ENCODE measurements at places on chromosomes 2 and 18.
A peak's percentile ranks its signal among the peaks of the same experiment; 100 is the strongest.

DNA sequence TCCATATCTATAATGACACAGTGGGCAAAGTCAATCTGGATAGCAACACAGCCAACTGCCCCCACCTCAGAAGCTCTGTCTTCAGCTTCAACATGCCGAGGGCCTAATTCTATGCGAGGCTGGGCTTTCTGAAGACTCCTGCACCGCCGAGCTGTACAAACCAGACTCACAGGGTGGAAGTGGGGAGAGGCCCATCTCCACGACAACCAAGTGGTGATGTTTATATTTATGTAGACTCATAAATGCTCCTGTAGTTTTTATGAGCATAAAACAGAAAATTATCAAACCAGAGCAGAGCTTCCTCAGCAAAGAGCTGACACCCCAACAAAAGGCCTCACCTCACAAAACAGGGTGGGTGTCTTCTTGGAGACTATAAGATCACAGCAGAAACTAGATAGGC is 77.0 kb upstream of the LGALSL start:
- no peak for DNase-seq

DNA sequence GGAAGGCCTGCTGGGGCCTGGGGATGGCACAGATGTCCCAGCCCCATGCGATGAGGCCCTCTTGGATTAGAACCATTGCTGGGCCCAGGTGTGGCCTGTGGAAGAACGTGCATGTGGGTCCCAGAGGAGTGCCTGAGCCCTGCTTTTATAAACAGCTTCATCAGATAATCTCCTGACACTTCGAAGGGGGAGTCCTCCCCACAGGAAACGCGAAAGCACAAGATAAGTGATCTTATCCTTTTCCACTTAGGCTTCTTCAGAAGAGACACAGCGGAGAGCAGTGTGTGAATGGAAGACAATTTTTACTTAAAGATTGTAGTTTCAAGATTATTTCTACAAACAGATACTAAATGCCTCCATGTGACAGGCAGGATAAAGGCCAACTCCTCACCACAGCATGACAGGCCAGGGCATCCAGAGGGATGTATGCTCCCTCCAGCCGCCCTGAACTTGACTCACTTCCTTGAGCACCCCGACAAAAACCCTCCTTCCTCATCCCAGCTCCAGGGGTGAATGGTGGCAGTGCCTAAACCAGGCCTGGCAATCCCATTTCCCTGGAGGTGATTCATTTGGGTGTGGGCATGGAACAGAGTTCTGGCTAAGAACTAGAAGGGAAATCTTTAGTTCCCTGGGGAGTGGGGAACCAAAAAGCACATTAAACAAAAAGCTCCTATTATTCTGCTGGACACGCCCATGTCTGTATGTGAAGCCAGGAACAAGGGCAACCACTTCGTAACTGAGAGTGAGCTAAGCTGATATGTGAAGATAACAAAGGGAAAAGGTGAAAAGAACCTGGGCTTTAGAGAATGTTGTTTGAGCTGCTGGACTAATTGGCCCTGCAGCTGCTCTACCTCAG is 56.2 kb upstream of the TMEM163 start:
- DNase-seq, result no peak

DNA sequence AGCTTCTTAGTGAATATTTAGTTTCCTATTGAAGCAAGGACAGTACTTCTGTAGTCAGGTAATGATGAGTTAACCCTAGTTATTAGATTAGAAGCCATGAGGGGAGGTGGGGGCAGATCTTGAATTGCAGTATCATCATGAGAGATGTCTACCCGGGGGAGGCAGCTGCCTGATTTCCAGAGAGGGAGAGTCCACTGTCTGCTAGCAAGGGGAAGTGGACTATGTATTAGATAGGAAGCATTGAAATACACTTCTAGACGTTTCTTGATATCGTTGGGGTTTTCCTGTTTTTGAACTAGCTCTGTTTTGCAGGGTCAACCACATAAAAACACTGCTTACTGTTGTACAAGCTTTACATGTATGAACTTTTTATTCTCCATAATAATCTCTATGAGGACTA is 38.8 kb downstream of the APLF start:
- no peak for DNase-seq

DNA sequence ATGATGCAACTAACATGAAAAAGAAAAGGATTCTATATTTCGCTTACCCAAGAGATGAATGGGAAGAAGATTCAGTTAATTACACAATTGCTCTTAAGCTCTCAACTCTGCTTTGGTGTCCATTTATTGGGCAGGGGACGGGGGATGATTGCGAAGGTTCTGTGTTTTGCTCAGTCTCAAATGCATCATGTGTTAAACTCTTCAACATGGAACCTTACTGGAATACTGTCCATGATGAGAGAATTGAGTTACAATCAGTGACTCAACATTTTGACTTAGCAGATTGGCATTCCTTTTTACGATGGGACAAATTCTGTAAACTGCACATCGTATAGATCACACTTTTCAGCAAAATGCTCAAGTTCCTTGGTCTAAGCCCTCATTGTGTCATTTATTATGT is 135.6 kb downstream of the RBMS1 start:
- no peak for DNase-seq

- DNase-seq, result no peak
Observed at GRCh38 chr2:157874997-157875640, 1.0 kb downstream of the ACVR1 start.

GRCh38 chr18:56992777-56993176 is 154.1 kb upstream of the BOD1L2 start:
- no peak for DNase-seq

DNA sequence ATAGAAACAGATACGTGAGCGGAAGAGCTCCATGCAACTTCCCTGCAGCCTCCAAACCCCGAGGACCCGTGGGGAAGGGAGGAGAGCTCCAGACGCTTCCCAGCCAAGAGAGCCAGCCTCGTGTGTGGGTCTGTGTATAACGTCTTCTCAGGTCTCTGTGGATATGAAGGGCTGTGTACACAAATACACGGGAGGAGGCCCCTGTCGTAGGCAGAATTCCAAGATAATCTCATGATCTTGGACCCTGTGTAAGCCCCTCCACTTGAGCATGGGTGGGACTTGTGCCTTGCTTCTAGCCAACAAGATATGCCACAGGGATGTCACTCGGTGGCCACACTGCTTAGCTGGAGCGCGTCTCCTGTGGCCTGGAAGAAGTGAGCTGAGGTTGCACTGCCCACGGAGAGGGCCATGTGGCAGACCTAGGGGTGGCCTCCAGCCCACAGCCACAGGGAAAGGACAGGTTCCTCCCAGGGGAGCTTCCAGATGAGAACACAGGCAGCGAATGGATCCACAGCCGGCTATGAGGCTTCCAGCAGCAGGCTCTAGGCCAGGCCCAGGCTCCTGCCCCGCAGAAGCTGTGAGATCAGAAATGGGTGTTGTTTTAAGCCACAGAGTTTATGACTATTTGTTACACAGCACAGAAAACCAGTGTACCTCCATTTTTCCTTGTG is 15.6 kb upstream of the KLF11 start:
- no peak for DNase-seq

GRCh38 chr2:207995887-207996286 is 29.4 kb downstream of the PLEKHM3 start:
- DNase-seq, result no peak

DNA sequence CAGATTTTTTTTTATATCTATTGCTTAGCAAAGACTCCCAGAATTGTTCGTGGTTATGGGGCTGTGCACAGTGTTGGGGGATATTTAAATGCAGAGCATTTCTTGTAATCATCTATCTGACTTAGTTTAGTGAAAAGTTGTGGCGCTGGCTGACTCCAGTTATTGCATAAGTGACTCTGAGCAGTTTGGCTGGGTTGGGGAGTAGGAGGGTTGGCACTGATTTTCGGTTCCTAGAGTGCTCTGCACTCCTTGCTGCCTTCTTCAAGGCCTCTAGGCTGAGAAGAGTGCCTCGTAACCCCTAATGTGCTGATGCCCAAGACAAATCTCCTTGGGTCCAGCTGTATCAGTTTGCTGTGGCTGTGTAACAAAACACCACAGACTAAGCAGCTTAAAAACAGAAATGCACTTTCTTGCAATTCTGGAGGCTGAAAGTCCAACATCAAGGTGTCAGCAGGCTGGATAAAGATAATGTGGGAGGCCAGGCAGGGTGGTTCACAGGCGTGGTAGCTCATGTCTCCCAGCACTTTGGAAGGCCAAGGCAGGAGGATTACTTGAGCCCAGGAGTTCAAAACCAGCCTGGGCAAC is 6.5 kb upstream of the IMPA2 start:
- no peak for DNase-seq

- DNase-seq, result no peak
Observed at GRCh38 chr2:235161565-235161964, 209.7 kb downstream of the SH3BP4 start.

GRCh38 chr2:63850204-63850571 is 8.5 kb downstream of the UGP2 start:
- DNase-seq, result no peak

GRCh38 chr2:111633189-111633588 is 250.8 kb downstream of the ANAPC1 start:
- no peak for DNase-seq

- DNase-seq, result no peak
Observed at GRCh38 chr2:189056200-189057106, 82.3 kb downstream of the COL3A1 start.

GRCh38 chr2:26314243-26314642 is 31.7 kb upstream of the SELENOI start:
- no peak for DNase-seq

DNA sequence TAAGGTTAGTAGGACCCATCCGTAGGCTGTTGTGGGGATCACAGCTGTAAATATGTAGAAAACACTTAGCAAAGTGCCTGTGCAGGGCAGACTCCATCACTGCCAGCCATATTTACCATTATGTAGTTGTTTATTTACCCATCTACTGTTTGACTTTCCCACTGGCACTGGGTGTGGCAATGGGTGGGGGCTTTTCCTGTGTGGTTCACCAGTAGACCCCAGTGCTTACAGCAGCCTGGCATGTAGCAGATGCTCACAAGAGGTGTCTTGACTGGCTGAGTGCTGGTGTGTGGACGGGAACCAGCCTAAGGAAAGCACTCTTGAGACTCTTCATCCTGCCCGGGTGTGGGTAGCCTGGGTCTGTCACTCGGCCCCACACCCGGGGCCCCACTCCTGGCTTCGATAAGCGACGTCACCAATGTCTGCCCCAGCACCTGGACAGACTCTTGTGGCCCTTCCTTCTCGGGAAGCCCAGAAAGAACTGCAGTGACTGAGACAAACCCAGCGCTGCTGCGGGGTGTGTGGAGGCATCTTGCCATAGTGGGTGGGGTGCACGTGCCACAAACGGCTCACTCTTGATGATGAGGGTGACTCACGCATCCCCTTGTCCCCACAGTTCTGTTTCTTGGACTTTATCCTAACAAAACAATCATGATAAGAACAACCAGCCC is 78.3 kb downstream of the HDAC4 start:
- peak; percentile 31 for DNase-seq

- DNase-seq, result no peak
Observed at GRCh38 chr2:215917953-215918620, 95.3 kb downstream of the MREG start.

- no peak for DNase-seq
Observed at GRCh38 chr2:180675170-180675569, 305.2 kb upstream of the UBE2E3 start.

- DNase-seq, result no peak
Observed at GRCh38 chr2:23394700-23395099, 9.7 kb downstream of the KLHL29 start.

DNA sequence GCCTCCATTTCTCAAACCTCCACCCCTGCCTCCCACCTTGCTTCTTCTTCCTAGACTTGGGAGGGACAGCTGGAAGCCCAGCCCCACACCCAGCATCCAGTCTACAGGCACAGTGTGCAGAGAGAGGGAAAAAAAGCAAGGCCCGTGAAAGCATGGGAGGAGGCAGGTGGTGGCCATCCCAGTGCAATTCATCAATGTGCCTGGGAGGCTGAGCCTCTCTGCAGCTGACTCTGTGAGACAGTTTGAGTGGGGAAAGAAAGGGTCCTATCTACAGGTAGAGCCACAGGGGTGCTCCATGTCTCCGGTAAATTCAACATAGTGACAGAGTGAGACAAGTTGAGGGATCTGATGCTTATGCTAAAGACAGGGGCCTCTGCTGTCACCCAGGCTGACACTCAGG is 340.6 kb downstream of the DYSF start:
- DNase-seq, result no peak

DNA sequence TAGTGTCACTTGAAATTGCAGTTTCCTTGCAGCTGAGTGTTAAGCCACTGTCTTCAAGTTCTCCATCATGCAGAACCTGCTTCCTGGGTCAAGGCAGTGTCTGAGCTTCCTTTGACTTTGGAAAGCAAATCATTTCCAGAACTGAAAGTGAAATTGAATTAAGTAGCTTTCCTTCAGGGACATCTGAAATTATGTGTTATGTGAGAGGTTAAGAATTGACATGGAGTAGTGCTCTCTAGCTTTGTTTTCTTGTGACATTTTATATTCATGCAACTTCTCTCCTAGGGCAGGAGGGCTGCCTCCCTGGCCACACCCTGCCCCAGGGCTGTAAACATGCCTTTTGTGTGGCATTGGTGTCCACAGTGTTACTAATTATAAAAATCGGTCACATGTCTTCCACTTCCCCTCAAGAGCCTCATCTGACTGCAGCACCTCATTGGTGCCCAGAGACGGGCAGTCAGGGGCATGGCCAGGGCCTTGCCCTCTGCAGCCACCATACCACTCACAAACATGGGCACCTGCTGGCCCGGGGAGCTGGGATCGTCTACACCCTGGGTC is 14.4 kb downstream of the RAB12 start:
- DNase-seq, result no peak

DNA sequence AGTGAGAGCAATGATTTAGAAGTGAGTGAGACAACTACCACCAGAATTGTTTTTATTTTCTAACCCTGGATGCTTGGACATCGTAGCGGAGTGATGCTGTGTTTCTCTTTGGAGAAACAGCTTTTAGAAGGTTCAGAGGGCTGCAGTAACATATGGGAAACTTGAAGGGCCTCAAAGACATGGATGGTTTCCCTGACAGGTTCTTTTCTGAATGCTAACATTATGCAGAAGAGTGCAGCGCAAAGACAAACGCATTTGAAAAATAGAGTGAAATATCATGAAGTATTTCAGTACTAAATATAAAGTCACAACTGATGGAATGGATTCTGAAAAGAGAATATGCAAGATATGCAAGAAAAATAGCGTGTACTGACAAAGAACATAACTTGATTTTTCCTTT is 385.1 kb upstream of the DSEL start:
- DNase-seq, result no peak

DNA sequence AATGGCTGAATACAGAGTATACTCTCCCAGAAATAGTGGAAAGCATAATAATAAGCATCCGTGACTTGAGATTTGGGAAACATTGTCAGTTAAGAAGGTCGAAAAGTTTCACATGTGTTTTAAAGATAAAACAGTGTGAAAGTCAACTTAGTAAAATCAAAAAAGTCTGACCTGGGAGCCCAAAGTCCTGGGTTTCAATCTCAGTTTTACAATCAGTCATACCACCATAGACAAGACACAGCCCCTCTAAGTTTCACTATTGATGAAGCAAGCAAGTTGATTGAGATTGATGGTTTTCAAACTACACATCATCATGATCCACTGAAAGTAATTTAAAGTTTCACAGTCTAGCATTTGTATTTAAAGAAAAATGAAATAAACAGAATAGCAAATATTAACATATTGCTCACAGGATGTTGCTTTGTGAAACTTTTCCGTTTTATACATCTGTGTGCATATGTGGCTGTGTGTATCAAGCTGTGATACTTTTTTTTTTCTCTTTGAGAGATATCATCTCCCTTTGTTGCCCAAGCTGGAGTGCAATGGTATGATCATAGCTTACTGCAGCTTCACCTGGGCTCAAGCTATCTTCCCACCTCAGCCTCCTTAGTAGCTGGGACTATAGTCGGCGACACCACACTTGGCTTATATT is 71.1 kb downstream of the PIK3C3 start:
- no peak for DNase-seq
